NCI-H1105 treated with DMSO at 0.1 percent for 48 hours (cell line): ENCODE measurements at places on chromosomes 5 and 9.

GRCh38 chr5:180334176-180334575, 19.0 kb downstream of the GFPT2 start:
- DNase-seq = no peak

- DNase-seq = peak; percentile 79
These were observed 141.5 kb downstream of the RMI1 start for GRCh38 chr9:84121991-84122523.

DNA sequence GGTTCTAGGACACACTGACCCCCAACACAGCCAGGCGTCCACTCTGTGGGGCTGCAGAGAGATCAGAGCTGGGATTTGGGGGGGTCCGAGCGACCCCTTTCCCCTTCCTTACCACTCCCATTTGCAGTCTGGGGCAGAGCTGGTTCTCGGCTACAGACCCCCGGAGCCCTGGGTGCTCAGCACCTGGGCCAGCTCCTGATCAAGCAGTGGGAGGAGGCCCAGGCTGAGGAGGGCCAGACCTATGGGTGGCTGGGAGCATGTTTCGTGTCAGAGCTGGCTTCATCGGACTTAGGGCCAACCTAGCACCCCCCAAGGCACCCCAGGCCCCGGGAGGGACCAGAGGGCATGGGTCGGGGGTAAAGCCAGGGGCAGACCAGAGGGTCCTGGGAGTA, 7.6 kb downstream of the GRIN1 start:
- DNase-seq = no peak

DNA sequence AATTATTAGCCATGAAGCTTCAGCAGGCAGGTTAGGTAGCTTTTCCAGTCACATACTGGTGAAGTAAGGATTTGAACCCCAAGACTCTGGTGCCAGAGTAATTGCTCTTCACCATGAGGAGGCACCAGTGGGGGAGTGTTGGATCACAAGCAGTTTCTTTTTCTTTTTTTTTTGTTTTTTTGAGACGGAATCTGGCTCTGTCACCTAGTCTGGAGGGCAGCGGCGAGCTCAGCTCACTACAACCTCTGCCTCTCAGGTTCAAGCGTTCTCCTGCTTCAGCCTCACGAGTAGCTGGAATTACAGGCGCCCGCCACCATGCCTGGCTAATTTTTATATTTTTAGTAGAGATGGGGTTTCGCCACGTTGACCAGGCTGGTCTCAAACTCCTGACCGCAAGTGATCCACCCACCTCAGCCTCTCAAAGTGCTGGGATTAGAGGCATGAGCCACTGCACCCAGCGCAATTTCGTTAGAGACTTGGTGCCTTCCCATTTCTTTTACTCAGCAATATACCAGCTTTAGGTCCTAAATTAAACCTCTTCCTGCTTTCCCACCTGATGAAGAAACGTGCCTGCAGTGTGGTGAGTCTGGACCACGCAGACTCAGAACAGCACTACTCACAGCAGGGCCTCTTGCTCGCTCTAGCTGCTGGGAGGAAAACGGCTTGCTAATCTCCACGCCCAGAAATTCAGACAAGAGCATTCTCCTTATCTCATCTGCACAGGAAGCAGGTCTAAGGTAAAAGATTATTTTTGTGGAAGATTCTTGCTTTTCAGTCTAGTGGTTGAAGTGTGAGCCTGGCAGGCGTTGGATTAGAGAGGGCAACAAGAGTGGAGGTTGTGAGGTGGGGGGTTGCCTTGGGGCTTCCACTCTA, at the start of gene S100Z:
Gene S100Z, plus strand, starts transcription at position 596 of the 873 bp plus-strand sequence. CDS start 25,346 bp downstream, outside the sequence.
- no peak for DNase-seq

DNA sequence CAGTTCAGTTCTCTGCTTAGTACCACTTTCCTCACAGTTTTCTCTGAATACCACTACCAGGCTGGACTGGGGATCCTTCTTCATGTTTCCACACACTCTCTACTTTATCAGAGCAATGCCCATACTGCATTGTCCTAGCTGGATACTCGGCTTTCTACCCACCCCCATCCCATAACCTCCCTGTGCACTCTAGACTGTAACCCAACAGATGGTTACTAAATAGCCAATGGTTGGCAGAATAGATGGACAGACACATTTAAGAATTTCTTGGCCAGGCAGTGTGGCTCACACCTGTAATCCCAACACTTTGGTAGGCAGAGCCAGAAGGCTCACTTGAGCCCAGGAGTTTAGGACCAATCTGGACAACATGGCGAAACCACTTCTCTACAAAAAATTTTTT, 22.8 kb downstream of the CDK5RAP2 start:
- DNase-seq = no peak

DNA sequence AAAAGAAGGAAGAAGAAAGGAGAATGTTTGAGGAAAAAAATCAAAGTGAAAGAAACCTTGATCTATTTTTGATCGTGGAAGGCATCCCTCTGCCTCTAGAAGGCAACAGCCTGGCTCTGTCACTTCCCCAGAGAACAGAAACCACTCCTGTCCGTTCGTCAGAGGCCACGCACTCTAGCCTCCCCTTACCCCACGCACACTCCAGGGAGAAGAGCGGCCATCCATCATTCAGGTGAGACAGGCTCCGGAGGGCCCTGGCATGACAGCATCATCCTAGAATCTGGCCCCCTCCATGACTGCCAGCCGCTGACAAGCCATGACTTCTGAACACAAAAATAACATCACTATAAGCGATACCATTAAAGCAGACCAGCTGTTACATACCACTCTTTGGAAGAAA, 135.8 kb downstream of the ROR2 start:
- DNase-seq = no peak
